NCI-H1417 treated with DMSO at 0.1 percent for 48 hours (cell line): ENCODE measurements at places on chromosomes 1 and 21.
A peak's percentile ranks its signal among the peaks of the same experiment; 100 is the strongest.

DNA sequence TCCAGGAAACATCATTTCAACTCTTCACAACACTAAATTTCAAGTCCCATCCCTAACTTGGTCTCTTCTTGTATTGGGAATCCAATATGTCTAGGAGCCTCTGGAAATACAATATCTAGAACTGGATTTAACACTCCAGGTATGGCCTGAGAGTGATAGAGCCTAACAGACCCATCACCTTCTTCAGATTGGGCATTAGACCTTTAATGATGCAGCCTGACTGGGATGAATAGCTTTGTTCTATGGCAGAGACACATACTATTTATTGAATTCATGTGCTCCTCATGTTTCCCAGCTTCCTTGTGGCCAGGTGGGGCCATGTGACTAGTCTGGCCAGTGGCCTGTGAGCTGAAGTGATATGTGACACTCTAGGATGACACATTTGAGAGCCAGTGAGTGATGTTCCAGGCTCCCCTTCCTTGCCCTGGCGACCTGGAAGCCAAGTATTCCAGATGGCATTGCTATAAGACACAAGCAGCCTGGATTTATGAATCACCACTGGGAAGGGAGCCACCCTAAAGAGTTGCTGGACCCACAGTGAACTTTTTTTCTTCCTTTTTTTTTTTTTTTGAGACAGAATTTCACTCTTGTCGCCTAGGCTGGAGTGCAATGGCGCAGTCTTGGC, 31.0 kb upstream of the POU3F1 start:
- DNase-seq = no peak

DNA sequence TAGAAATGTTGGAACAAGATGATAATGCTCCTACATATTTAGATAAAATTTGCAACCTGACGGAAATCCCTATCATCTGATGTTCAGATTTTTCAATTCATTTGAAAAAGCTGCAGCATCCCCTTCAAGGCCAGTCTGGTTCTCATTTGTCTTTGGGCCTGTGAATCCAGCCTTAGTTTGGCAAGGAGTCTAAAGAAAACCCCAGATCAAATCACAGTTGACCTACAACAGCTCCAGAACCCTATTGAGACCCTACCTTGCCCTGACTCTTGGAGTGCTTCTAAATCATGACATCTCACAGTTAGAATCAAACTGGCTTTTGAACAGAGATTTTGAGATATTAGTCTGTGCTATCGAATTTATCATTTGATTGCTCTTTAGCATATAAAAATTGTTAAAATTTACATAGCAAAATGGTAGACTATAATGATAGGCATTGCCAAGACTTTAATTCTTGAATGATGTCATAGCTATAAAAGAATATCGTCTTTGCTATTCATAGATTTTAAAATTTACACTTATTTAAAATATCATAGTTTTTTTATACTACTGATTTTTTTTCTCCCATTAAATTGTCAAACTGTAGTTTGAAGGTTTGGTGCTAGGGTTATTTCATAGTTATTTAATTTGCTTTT, 2.2 kb downstream of the PPP2R5A start:
- DNase-seq = no peak

- no peak for DNase-seq
Measured at GRCh38 chr21:15272171-15272570, 207.4 kb upstream of the NRIP1 start.

DNA sequence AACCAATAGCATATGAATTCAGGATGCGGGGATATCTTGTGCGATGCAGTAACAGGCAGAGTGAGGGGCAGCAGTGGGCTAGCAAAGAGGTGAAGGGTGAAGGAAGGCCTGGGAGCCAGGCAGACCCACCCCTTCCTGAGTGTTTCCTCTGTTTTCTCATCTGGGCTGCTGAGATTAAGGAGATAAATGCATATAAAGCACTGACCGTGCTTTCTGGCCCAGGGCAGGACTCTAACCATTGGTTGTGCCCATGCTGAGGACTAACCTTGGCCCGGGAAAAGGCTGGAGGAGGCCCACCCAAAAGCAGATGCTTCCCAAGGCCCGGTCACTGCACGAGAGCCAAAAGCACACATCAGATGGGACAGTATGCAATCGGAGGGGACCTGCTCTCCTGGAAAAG, 87.6 kb downstream of the PSMG1 start:
- no peak for DNase-seq

DNA sequence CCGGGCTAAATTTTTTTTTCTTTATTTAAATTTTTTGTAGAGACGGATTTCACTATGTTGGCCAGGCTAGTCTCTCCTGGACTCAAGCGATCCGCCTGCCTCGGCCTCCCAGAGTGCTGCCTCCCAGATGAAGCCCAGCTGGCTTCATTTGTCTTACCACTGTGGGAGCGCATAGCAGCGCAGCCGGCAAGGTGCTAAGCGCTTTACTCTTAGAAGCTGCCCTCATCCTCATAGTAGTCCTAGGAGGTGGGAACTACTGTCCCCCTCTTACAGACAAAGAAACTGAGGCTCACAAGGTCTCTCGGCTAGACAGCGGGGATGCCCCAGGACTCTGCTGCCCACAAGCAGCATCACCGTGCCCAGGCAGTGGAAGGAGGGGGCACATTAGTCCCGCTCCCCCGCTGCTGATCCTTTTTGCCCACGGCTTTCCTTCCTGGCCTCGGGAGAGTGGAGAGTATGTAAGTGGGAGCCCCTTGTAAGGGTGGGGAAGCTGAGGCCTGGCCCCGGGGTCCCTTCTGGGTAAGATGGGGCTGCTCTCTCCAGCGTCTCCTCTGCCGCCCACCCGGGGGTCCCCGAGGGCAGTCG, 726 bp downstream of the TMEM54 start:
- DNase-seq = no peak

DNA sequence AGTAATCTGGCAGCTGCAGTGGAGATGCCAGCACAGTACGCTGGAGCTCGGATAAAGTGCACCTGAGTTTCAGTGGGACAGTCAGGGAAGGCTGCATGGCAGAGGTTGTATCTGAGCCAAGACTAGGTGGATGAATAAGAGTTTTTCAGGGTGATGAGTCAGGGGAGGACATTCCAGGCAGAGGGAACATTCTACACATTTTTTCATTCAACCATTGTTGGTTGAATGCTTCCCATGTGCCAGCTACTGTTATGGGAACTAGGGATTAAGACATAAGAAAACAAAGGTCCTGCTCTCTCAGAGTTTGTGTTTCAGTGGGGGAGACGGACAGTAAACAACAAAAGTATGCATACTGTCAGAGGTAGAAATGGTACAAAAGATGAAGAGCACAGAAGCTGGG, 5.2 kb downstream of the LEPR start:
- DNase-seq = no peak

GRCh38 chr1:15584489-15585363, at the start of gene AGMAT:
TSS of gene AGMAT (minus strand) at chr1:15585051. CDS start at chr1:15584967, 84 bp downstream.
- DNase-seq = no peak

GRCh38 chr1:108012553-108012952, 47.6 kb upstream of the VAV3 start:
- no peak for DNase-seq

DNA sequence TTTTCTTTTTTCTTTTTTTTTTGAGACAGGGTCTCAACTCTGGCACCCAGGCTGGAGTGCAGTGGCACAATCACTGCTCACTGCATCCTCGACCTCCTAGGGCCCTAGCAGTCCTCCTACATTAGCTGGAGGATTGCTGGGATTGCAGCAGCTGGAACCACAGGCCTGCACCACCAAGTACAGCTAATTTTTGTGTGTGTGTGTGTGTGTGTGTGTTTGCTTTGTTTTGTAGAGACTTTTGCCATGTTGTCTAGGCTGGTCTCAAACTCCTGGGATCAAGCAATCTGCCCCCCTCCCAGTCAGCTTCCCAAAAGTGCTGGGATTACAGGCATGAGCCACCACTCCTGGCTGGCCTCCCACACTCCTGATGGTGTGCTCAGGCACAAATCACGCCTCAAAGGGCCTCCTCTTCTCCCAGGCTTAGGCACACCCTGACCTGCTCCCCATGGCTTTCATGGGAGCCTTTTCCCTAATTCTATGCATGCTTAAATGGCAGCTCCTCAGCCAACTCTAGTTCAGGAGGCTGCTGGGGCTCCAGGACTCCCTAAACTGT, 9.4 kb downstream of the FAM229A start:
- DNase-seq = no peak

GRCh38 chr1:60394436-60394835, 320.9 kb upstream of the C1orf87 start:
- no peak for DNase-seq

- DNase-seq = no peak
Measured at GRCh38 chr1:20530306-20530705, 22.1 kb upstream of the FAM43B start.

DNA sequence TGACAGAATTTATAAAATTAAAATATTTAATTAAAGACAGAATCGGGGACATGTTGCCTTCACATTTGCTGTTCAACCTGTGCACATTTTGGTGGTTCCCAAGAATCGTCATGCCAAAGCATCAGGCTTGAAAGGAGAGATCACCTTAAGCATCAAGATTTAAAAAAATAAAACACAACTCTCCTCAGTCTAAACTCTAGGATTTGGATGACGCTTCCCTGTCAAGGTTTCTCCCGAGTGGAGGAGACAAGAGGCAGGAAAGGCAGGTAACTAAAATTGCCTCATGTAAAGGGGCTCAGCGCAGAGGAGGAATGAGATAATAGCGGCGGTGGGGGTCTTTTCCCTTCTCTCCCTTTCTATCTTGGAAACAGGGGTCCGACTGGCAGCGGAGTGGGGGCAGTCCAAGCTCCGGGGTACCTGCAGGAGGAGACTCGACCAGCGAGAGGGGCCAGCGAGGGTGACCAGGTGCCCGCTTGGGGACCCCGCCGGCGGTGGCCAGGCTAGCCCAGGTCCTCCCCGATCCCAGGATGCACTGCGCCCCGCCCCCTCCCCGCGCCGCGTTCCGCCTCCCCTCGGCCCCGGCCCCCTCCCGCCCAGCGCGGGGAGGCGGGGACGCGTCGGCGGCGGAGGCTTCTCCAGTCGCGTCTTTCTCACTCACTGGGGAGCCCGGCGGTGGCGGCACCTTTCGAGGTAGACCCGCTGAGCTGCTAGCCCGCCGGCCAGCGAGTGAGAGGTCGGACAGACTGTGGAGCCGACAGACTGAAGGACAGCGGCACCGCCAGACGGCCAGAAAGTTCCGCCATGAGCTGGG, at the start of gene FNBP1L:
TSS of gene FNBP1L (plus strand) at position 638 of the 811 bp plus-strand sequence. CDS start at position 802, 164 bp downstream.
- DNase-seq = peak; percentile 12

GRCh38 chr1:216054600-216054999, 368.6 kb downstream of the USH2A start:
- DNase-seq = no peak

DNA sequence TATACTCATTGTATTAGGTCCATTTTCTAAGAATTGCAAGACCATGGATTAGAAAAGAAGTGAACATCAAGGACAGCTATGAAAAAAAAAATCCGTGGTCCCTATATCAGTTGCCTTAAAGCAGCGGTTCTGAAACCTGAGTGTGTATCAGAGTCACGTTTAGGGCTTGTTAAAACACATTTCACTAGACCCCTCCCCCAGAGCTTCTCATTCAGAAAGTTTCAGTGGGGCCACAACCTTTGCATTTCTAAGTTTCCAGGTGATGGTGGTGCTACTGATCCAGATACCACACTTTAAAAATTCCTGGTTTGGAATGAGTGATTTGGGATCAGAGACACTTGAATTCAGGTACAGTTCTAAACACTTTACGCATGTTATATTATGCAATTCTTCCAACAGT, 96.1 kb upstream of the PRMT6 start:
- no peak for DNase-seq

- no peak for DNase-seq
Measured at GRCh38 chr1:243597383-243597782, 252.7 kb downstream of the AKT3 start.

DNA sequence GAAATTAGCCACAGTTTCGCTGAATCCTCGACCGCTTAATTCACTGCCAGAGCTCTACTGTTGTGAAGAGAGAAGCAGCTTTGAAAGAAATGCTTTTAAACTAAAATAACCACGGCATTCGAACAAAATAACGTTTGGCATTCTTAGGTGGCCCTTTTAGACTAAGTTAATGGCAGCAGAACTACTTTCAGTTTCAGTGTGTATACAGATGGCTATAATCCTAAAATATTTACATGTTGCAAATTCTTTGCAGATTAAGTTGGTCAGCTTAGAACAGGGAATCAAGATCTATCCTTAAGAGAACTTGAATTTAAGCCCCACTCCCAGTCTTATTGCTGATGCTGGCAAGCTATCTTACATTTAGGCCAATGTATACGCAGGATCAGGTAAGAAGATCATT, 62.7 kb downstream of the ADSS2 start:
- no peak for DNase-seq

DNA sequence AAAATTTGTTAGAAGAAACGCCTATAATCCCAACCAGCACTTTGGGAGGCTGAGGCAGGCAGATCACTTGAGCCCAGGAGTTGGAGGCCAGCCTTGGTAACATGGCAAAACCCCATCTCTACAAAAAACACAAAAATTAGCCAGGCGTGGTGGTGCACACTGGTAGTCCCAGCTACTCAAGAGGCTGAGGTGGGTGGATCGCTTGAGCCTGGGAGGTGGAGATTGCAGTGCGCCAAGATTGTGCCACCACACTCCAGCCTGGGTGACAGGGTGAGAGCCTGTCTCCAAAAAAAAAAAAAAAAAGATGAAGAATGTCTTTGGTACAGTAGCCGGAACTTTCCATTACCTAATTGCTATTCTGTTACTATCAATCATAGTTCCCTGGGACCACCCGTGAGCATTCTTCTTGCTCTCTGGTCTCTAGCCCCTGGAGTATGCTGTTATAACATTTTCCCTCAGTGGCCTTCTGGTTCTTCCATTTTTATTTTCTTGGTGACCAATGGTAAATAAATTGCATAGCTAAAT, 43.4 kb downstream of the WASF2 start:
- no peak for DNase-seq

DNA sequence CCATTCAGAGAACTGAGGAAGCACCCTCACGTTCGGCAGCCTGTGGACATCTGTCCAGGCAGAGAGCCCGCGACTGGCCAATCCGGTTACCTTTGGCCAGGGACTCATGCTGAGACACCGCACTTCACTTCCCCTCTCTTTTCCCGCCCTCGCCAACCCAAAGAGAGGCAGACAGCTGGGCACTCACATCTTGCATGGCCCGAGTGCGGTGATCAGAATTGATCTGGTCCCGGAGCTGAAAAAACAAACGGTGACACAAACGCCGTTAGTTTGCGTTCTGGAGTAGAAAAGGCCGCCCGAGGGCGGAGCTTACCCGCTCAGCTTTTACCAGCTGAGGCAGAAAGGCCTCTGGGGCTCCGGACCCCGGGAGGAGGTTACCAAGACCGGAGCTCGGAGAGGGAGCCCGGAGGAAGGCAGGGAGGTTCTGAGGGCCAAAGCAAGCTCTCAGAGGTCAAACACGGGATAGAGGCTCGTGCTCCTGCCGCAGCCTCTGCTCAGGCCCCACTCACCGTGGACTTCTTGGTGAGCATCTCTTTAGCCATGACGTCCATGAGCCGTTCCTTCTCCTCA, 376 bp downstream of the SF3A3 start:
- DNase-seq = no peak

GRCh38 chr1:41683681-41684500, 199.4 kb upstream of the EDN2 start:
- no peak for DNase-seq

DNA sequence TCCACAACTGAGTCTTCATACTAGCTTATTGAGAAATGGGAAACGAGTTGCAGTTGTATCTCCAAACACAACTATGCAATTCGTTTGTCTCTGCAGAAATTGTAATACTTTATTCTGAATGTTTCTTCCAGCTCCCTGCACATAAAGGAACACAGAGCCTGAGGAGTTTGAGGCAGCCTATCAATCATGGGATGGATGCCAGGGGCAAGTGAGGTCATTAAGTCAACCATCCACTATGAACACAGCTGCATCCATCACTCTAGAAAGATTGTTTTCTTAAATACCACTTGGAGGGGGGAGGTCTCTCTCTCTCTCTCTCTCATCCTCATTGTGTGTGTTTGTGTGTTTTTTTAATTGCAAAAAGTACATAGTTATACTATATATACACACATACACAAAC, 2.9 kb upstream of the PSMB2 start:
- DNase-seq = no peak
